ENCODE measurements at places on chromosomes 5 and 9.

DNA sequence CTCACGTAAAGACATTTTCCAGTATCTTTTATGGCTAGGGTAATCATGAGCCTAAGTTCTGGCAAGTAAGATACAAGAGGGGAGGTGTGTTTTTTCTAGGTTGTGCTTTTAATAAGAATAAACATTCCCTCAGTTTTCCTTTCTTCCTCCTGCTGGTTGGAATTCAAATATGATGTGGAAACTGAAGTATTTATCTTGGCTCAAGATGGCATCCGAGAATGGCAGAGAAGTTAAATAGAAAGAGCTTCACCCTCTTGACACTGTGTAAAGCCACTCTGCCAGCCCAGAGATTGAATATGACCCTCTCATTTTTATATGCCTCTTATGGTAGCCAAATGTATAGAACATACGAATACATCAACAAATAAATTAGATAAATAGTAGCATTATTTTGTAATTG lies 438.4 kb downstream of the ISL1 start:
- DNase-seq: no peak

- no peak for DNase-seq
These were observed 101.5 kb downstream of the COL23A1 start for GRCh38 chr5:178488696-178489095.

GRCh38 chr9:119302988-119303698 lies 66.1 kb downstream of the BRINP1 start:
- DNase-seq: no peak

- no peak for DNase-seq
These were observed 321.3 kb downstream of the EPB41L4A start for GRCh38 chr5:112097768-112098167.

- no peak for DNase-seq
These were observed 16.3 kb upstream of the MAML1 start for GRCh38 chr5:179716286-179716685.

- DNase-seq: peak; percentile 68
These were observed 98.2 kb downstream of the MAP1B start for GRCh38 chr5:72205431-72206009.
